ENCODE measurements at places on chromosomes 13 and 19.

DNA sequence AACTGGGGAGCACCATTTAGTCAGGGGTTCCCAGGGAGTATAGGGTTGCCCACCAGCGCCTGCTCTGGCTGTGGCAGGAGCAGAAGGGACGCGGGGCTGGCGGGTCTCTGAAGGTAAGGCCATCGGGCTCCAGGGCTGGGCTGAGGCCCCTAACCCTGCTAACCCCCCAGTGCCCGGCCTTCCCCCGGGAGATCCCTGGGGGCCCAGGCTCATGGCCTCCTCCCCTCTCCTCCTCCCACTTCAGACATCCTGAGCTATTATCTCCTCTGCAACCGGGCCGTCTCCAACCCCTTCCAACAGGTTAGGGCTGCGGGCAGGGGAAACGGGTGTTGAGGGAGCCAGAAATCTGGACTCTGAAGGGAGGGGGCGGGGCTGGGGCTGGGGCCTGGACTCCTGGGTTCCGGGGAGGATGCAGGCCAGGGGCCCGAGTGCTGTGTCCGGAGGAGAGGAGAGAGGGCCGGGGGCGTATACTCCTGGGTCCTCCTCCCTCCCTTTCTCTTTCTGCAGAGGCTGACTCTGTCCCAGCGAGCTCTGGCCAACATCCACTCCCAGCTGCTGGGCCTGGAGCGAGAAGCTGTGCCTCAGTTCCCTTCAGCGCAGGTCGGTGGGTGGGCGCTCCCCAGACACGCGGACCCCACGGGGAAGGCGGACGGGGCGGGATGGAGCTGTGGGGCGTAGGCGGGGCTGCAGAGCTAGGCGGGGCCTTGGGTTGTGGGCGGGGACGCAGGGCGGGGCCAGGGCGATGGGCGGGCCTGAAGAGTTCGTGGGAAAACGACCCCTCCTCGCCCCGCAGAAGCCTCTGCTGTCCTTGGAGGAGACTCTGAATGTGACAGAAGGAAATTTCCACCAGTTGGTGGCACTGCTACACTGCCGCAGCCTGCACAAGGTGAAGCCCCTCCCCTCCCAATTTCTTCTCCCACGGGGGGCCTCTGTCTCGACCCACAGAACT, 15.3 kb downstream of the TTYH1 start:
- DNase-seq = peak; percentile 78

DNA sequence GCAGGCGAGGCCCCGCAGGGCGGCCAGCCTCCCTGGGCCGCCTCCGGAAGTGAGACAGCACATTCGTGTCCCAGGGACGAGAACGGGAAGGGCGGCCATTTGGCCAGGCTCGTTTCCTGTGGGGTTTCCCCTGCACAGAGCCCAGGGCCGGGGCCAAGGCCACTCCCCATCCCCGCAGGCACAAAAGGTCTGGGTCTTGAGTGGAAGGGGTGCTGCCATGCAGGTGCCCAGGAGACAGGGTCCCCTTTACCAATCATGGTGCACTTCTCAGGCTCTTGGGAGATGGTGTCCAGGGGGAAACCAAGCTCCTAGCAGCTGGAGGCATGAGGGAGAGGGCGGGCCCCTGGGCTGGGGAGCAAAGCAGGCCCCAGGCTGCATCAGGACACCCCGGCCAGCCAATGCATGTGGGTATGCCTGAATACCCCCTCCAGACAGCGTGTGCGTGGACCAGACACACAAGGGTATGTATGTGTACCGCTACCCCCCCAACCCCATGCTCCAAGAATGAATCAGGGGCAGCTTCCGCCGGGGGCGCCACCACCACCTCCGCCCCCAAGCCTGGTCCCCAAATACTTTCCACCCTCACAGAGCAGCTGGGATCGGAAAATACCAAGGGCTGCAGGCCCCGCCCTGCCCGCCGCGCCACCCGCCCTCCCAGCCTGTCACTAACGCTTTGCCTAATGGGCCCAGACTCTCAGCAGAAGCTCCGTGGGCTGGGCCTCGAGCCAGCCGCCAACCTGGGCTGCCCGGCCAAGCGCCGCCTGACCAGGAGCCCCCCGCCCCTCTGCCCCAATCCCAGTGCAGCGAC, 37.6 kb upstream of the NANOS3 start:
- peak; percentile 73 for DNase-seq

DNA sequence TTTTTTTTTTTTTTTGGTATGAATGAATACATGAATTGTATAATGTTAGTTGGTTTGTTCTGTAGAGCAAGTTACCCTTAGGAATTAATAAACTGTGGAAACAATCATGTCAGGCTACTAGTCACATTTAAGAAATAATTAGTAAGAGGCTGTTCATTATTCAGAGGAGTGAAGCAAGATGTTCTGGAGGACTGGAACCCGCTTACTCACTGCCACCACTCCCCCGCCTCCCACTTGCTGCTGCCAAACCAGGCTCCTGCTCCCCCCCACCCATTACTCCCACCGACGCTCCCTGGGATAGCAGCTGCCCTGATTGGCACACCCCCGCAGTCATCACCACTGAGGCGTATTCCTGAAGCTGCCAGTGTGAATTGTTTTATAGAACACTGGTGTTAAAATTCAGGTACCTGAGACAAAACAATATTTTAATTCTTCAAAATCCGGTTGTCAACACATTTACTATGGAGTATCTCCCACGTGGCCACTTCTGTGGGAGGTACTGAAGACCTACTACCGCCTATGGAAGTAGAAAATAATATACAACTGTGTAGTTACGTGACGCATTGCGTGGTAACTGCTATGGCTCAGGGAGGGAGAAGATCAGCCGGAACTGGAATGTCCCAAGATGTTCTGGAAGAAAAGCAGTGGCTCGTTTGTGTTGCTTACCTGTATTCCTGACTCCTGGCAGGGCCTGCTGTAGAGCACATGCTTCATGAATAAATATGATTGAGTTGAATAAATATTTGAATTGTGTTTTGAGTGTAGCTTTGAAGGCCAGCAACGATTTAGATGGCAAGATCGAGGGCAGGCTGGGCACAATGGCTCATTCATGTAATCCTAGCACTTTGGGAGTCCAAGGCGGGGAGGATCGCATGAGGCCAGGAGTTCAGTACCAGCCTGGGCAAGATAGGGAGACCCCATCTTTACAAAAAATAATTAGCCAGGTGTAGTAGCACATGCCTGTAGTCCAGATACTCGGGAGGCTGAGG, 1.7 kb downstream of the DPY19L3 start:
- peak; percentile 44 for DNase-seq

DNA sequence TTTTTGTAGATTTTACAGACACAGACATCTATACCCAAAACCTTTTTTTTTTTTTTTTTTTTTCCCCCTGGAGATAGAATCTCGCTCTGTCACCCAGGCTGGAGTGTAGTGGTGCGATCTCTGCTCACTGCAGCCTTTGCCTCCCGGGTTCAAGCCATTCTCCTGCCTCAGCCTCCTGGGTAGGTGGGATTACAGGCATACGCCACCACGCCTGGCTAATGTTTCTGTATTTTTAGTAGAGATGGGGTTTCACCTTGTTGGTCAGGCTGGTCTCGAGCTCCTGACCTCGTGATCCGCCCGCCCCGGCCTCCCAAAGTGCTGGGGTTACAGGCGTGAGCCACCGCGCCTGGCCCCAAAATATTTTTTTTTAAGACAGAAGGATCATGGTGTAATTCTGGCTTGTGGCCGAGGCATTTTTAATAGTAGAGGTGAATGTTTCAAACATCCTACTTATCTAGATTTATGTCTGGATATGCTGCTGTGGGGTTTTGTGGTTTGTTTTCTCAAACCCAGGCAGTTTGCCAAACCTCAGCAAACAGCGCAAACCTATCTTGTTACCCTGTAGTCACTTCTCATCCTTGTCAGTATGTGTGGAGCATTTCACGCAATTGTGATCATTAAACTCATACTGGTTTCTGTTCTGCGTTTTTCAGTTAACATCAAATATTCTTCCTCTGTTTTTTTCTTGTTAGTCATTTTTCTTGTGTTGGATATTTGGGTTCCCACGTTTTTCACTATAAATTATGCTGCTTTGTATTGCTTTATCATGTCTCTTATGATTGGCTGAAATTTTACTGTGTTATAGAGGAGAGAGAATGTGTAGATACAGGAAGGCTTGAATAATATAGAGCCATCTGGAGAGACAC, 36.2 kb upstream of the GARRE1 start:
- no peak for DNase-seq

GRCh38 chr19:14979476-14980255, at the start of gene SLC1A6:
Gene SLC1A6 (minus strand): TSS chr19:14979864. CDS start chr19:14972910, 6,954 bp downstream.
- DNase-seq = peak; percentile 36

DNA sequence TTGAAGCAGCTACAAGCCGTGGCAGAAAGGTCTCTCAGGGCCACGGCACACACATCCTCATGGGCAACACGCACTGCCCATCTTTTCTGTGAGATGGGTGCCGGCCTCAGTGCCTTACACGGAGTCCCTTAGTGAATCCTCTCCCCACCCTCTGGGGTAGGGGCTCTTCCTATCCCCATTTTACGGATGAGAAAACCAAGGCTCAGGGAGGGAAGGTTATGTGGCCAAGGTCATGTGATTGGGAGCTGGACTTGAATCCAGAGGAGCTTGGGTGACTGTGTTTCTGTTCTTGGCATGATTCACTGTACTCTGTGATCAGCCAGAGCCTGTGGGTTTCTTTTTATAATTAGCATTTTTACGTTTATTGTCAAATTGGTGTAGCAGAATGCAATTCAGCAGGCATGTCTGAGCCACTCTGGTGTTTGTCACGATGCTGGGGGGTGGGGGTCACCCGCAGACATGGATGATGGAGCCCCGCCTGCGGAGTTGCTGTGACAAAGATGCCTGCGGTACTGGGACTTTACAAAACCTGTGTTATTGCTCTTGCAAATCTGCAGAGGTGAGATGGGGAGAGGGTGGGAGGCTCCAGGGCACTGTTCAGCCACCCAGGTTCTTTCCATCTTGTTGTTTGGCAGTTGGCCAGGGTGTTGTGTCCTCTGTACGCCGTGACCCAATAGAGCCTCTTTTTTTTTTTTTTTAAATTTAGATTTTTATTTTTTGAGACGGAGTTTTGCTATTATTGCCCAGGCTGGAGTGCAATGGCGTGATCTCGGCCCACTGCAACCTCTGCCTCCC, 4.5 kb downstream of the SCN1B start:
- DNase-seq = no peak

DNA sequence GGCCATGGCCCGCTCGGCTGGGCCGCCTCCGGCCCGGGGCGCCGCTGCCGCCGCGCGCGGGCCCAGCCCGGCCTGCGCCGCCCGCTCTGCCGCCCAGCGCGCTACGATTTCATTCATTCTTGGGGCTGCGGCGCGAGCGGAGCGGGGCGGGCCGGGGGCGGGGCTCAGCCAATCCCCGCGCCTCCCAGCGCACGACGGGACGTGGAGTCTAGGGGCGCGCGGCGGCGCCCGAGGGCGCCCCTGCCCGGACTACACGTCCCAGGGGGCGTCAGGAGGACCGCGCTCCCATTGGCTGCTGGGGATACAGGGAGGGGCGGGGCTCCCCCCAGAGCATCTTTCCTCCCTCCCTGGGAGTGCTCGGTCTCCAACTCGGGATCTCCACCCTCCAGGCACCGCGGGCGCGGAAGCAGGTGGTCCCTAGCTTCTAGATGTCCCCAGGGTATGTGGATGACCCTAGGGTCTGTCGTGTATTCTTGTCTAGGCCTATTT, 5.6 kb upstream of the DPF1 start:
- peak; percentile 94 for DNase-seq

DNA sequence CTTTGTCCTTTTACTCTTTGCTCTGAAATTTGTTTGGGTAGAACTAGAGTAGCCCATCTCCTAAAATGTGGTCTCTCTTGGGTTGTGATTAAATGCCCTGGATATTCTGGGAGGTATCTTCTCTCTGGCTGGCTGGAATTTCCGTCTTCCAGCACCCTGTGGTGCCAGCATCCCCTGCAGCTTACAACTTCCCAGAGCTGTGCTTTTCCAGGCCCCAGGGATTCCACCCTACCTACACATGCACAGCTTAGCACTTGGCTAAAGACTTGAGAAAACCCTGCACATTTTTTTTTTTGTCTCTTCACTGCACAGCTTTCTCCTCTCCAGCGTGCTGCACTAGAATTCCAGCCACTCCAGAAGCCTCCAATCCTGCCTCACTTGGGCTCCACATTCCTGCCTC, 334.7 kb downstream of the IRS2 start:
- no peak for DNase-seq

GRCh38 chr13:22665506-22665905, 515.3 kb upstream of the SGCG start:
- DNase-seq = no peak

- no peak for DNase-seq
These were observed 1.2 kb upstream of the SBK2 start for GRCh38 chr19:55538132-55538531.

- DNase-seq = no peak
These were observed 300.3 kb downstream of the MYO16 start for GRCh38 chr13:108929532-108930206.

- peak; percentile 50 for DNase-seq
These were observed 616 bp upstream of the PCDH17 start for GRCh38 chr13:57630661-57631595.

GRCh38 chr19:27901078-27901477, 1311.9 kb downstream of the UQCRFS1 start:
- no peak for DNase-seq

GRCh38 chr19:3423183-3423829, 56.9 kb downstream of the NFIC start:
- no peak for DNase-seq

DNA sequence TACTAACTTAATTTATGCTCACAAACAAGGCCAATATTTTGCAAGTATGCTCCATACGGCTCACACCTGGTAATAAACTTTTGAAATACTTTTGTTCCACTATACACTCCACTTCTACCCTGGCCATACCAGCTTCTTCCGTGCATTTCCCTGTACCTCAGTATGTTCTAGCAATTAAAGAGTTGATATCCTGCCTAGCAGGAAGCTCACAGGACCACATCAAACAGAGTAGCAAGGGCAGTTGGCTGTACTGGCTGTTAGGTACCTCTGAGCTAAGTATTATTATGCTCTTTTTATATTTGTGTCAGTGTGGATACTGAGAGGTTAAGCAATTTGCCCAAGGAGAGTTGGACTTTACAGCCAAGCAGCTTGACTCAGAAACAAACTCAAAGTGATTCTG, 257.7 kb downstream of the SLITRK6 start:
- DNase-seq = no peak

DNA sequence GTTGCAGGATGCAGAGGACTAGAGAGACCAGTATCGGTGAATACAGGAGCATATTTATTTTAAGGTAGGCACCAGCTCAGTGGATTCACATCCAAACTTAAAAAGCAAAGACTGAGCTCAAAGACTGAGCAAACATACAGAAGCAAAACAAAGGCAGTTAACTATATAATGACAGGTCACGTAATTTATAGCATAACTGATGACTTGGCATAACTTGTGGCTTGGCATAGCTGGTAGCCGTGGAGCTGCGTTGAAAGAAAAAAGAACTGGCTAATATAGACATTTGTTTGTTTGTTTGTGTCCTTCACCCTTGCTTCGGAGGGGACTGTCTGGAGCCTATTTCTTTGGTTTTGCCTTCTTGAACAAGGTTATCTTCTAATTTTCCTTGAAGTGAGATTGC, 33.7 kb downstream of the ZNF493 start:
- no peak for DNase-seq

GRCh38 chr13:87259479-87260083, 411.6 kb upstream of the SLITRK5 start:
- DNase-seq = no peak

- no peak for DNase-seq
These were observed 5.7 kb upstream of the FBXO27 start for GRCh38 chr19:39038098-39038497.
